ENCODE measurements at places on chromosomes 5 and 9. TPM values are rescaled to one million over a fixed set of nuclear protein-coding genes. Genes with fewer than 3 reads are reported as not detected.

GRCh38 chr5:38423276-38424147, 132.9 kb downstream of the LIFR start:
- DNase-seq = no peak

DNA sequence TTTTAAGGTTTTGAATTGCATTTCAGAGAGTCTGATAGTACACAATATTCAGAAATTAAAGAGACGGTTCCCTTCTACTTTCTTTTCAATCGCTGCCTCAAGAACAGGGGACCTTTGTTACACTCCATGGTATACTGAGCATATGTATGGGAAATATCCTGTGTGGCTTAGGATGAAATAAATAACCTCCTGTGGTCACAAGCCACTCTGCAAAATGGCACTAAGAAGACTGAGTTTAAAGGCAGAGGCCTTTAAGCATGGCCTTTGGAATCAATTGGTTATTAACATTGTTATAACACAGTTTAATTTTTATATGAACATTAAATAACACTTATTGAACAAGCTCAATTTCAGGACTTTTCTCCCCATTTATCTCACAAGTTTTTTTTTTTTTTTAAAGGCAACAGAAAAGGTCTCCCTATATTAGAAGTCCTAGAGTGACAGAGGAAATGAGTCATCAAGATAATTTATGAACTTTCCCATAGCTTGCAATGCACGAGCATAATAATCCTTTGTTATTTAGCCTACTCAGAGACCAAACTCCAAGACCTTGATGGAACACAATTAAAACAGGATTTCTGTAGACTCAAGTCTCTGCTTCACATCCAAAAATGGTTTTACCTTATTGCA, 341.9 kb downstream of the TMEM167A start:
- no peak for DNase-seq

Gene BHMT
- not detected for total RNA-seq

- no peak for DNase-seq
Measured at GRCh38 chr9:22045423-22045822, 36.3 kb upstream of the CDKN2B start.

DNA sequence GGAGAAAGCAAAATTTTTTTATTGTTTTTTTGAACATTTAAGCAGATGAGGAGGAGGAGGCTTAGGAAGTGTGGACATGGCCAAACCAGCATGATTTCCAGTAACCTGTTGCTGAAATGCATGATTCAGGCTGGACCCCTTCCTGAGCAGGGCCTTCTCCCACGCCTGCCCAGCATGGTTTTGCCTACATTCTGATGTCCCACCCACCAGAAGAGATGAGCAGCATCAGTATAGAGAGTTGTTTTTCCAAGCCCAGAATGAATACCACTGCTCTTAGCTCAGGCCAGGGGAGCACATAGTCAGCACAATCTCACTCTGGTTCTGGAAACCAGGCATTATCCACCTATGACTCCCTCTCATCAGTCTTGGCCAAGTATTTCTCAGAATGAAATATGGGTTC, 90.1 kb downstream of the PAPPA start:
- DNase-seq = no peak

Gene GDA
- total RNA-seq = not detected

- no peak for DNase-seq
Measured at GRCh38 chr9:34688329-34689115, 2.6 kb downstream of the CCL19 start.

Gene NLN
- total RNA-seq = 4.7 TPM

Gene HAVCR2
- total RNA-seq = 1.7 TPM

Gene ZNF618
- 16.1 TPM for total RNA-seq

DNA sequence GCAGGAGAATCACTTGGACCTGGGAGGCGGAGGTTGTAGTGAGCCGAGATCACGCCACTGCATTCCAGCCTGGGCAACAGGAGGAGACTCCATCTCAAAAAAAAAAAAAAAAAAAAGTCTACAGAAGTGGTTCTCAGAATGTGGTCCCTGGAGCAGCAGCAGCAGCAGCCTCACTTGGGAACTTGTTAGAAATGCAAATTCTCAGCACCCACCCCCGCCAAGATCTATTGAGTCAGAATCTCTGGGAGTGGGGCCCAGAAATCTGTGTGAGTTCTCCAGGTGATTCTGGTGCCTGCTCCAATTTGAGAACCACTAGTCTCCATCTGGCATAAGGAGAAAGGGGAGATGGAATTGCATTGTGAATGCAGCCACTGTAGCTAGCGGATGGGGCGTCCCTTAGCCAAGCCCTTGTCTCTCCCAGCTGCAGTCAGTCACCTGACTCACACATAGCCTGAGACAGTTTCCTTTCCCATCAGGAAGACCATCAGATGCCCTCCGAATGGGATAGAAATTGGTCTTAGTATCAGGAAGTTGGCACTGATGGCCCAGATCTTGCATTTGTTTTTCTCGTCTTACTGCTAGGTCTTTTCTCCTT, 12.2 kb upstream of the PTCH1 start:
- DNase-seq = no peak

Gene OR2Y1
- total RNA-seq = not detected

Gene NRG2
- 12.8 TPM for total RNA-seq

DNA sequence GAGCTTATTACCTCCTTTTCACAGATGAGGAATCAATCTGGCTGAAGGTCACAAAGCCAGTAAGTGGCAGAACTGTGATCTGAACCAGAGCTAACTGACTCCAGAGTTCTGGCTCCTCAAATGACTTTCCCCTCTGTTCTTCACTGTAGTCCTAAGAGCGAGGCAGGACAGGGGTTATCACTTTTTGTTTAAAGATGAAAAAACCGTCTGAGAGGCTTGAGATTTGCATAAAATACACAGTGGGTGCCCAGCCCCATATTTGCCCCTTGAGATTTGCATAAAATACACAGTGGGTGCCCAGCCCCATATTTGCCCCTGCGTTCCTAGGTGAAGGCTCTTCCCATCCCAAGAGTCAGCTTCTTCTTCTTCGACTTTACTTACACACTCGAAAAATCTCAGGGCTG, 667 bp downstream of the FBXO10 start:
- no peak for DNase-seq

Gene PCDHGA10
- 4.4 TPM for total RNA-seq

GRCh38 chr9:1880038-1880565, 135.0 kb upstream of the SMARCA2 start:
- no peak for DNase-seq

Gene DIRAS2
- not detected for total RNA-seq

GRCh38 chr5:116561658-116562057, 13.0 kb downstream of the SEMA6A start:
- no peak for DNase-seq

Gene NDFIP1
- 310 TPM for total RNA-seq

- no peak for DNase-seq
Measured at GRCh38 chr5:113283558-113283957, 151.2 kb downstream of the TSSK1B start.

DNA sequence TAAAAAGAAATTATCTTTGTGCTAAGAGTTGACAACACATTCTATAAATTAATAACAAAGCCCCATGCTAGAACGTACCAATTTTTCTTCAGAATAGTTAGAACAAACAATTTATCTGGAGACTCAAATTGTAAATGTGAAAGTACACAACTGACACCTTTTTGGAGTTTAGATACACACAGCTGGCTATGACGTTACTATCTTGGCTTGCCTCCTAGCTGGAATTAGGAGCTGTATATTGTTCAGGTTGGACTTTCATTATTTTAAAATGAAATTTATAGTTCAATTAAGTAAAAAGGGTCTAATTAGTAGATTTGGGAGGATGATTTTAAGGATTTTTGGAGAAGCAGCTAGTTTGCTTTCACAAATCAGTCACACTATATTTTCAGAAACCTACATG, 393.9 kb upstream of the RIOK2 start:
- no peak for DNase-seq

Gene OTP
- total RNA-seq = not detected

Gene FOXD4L4
- not detected for total RNA-seq

Gene ZNF367
- total RNA-seq = 3.9 TPM

DNA sequence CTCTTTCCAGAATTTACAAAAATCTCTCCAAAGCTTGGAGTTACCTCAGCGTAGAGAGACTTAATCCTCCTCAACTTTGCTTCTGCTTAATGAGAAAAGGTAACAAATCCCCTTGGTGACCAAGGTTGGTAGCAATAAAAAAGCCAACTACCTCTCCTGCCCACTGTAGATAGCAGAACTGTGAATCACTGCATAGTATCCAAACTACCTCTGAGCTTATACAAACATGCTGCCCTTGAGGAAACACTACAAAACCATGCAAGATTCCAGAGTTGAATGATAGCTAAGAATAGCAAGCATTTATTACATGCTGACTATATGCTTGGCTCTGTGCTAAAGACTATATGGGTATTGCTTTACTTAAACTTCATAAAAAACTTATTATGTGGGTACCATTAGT, 2.8 kb upstream of the ADAMTS12 start:
- no peak for DNase-seq

Gene PCDHB4
- total RNA-seq = 5.1 TPM

DNA sequence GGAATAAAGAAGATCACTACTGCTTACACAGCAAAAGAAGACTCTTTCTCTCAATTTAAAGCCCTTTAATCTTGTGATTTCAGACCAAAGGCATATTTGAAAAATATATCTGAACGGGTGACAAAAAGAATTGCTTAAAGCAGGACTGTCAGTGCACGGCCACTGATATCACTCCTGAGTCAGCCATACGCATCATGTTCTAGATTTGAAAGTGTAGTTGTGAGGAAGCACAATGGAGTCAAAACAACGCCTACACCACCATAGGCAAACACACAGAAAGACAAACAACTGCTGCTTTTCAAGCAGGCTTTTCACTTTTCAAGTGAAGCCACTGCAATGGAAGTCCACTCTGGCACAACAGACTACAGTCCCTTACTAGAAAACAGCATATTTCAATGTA, 141.7 kb downstream of the AUH start:
- DNase-seq = no peak

DNA sequence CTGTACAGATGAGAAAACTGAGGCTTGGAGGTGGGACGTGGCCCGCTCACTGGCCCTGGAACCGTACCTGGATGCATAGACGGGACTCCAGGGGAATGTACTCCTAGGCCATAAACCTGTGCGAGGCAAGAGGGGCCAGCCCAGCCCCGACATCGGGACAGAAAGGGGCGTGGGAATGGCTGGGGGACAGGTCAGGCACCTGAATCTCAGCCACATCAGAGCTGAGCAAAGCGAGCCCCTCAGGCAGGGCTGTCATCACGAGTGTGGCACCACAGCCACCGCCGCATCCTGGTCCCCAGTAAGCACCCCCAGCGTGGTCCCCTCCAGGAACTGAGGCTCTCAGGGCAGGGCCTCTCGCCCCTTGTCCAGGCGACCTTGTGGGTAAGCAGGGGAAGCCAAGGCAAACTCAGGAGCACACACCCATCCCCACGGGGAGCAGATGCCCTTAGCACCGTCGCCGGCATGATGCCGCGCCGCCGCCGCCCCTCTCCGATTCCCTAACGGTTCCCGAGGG, 16.5 kb downstream of the NACC2 start:
- no peak for DNase-seq

Gene OBP2B
- not detected for total RNA-seq

Data from ascending aorta (tissue), 2 donors.